ENCODE measurements at places on chromosomes 13 and 19.

DNA sequence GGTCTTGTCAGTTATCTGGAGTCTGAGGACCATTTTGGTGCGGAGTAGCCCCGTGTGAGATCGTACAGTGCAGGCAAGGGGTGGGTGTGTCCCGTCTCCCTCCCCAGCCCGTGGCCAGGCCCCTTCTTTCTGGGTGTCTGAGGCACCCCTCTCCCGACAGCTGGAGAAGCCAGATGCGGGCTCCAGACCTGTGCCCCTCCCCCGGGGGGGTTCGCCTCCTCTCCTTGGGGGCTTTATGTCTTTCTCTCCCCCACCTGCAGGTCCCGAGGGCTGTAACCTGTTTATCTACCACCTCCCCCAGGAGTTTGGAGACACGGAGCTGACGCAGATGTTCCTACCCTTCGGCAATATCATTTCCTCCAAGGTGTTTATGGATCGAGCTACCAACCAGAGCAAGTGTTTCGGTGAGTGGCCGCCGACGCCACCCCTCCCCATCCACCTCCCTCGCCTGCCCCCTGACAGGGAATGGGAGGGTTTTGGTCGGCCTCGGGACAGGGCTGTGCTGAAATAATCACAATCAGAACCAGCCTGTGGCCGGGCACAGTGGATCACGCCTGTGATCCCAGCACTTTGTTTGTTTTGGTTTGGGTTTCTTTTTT is 65.6 kb downstream of the CELF5 start:
- no peak for DNase-seq

- no peak for DNase-seq
Measured at GRCh38 chr13:79525064-79525857, 44.3 kb downstream of the NDFIP2 start.

DNA sequence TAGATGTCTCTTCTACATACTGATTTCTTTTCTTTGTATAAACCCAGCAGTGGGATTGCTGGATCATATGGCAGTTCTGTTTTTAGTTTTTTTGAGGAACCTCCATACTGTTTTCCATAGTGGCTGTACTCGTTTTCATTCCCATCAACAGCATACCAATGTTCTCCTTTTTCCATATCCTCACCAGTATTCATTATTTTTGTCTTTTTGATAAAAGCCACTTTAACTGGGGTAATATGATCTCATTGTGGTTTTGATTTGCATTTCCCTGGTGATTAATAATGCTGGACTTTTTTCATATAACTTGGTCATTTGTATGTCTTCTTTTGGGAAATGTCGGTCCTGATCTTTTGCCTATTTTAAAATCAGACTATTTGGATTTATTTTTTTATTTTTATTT is 108.5 kb downstream of the PAN3 start:
- no peak for DNase-seq

DNA sequence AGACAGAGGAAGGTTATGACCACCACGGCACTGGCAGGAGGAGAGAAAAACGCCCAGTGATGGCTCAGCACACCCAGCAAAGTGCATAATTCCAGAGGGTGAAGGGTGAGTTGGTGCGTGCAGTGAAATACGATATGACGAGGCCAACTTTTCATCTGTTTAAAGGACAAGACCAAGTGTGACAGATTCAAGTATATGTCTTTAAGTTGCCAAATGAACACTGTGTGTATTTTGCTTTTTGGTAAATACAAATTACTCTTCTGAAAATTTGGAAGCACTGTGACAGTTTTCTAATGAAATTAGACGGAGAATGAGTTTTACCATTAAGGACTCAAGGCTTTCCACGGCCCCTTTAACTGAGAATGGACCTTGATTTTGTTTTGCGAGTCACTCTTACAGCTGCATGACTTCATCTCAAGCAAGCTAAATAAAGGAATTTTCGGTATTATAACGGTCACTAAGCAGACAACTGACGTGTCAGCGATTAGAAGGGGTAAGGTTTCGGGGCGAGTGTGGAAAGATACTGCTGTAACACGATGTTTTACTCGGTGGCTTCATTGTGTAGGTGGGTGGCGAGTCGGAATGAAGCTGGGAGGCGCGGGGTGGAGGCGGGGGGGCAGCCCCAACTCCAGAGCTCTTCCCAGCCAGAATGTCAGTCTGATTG is 22.8 kb downstream of the COL4A2 start:
- DNase-seq, result no peak

GRCh38 chr19:30062907-30063649 is 121.0 kb downstream of the URI1 start:
- no peak for DNase-seq

DNA sequence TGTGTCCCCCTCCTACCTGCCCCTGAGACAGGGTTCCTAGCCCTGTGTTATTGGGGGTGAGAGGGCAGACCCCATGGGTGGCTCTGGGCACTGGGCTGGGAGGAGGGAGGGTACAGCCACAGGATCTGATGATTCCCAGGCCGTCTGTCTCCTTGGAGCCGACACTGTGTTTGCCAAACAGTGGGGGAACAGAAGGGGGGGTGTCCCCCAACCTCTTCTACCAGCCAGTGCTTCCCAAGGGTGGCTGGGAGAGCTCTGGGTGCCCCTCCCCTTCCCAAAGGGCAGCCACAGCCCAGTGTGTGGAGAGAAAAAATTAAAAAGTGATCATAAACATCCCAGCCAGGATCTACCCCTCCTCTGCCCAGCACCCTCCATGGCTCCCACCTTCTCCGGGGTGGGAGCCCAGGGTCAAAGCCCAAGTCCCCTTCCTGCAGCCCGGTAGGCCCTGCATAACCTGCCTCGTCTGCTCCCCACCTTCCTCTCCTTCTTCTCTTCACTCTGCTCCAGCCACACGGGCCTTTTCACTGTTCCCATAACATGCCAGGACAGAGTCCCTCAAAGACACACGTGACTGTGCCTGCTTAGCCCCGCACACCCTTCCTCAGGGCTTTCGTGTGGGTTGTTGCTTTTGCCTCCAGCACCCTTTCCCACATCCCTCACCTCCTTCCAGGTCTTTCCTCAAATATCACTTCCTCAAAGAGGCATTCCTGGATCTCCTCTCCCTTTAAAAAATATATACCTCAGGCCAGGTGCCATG is 1.4 kb upstream of the PLIN4 start:
- DNase-seq, result no peak

- no peak for DNase-seq
Measured at GRCh38 chr19:19475015-19475765, 40.2 kb downstream of the TSSK6 start.

DNA sequence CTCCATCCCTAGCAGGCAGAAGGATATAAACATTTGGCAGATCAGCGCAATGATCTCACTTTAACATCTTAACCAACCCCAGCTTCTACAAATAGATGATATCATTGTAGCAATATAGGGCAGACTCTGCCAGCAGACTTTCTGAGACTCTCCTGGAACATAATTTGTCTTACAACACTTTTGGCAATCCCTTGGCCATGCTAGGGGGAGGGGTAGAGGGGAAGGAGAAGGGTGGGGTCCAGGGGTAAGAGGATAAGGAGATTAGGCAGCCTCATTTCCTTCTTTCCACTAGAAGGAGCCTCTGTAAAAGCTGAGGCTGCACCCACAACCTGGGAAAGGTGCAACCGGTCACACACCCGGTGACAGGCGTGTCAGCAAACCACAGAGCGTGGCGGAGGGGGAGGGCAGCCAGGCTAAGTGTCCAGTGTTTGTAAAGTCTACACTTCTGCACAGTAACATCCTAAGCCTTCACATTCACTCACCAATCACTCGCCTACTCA is 8.7 kb upstream of the UBAC2 start:
- no peak for DNase-seq

- no peak for DNase-seq
Measured at GRCh38 chr19:18590273-18591272, 2.0 kb downstream of the REX1BD start.

DNA sequence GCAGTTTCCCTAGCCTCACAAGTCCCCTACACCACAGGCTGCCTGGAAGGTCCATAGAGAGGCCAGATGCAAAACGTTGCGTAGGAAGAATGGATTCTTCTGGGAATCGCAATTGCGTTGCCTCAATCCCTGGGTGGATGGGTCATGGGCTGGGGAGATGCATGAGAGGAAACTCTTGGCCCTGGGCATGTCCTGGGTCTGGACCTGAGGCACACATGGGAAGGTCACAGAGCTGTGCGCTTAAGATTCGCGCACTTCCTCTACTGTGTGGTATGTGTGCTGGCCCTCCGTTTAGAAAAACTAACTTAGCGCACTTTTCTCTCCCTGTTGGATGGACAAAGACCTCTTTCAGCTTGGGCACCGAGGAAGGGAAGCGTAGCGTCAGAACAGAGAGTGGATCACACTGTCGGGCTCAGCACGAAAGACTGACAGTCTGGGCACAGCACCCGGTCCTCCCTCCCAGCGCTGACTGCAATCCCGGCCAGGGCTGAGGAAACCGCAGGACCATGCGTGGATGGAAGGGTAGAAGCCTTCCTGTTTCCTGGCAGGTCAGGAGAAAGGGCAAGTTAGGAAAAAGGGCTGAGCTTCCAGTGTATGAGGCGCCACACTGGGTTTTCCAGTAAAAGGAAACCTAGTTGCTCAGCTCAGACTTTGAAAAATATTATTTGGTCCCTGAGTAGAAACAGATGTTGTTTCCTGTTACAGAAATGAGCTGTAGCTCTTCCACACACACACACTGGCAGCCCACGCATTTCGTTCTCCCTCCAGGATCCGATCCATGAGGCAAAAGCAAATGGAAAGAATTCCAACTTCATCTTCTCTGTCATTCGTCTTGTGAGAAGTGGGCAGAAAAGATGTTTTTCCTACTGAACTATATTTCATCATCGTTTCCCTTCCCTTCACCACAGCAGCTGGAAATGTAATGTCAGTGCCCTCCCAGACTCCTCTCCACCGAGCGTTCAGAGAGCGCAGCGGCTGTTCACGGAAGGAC is 86.0 kb downstream of the ING1 start:
- DNase-seq, result no peak

DNA sequence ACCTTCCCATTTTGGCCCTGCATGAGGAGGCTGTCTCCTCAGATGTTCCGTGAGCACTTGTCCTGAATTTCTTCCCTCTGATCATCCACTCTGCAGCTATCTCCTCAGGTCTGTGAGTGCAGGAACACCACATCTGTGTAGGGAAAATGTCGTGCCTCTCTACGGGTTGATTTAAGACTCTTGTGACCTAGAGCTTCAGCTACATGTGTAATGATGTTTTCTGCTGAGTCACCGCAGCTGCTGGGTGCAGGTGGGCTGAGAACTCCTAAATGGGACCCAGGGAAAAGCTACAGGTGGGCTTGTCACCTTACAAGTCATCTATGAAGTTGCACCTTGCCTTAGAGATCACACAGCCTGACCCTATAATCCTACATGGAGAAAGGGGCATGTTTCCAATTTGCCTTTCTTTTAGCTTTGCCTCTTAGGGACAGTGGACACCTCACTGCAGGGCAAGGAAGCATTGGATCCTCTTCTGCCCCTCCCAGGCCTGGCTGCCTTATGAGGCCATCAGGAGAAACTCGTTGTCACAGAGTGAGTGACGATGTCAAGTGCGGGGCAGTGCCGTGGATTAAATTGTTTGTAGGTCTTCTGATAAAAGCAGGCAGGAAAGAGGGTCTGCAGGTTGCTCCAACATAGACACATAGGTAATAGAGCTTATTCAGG is 122.3 kb downstream of the DNAJC15 start:
- no peak for DNase-seq

GRCh38 chr13:65535370-65535769 is 1694.8 kb downstream of the PCDH9 start:
- DNase-seq, result no peak

- DNase-seq, result peak; percentile 57
Measured at GRCh38 chr13:30464496-30465342, 1.0 kb downstream of the HMGB1 start.

GRCh38 chr13:57635541-57636085 is 4.1 kb downstream of the PCDH17 start:
- DNase-seq, result no peak

DNA sequence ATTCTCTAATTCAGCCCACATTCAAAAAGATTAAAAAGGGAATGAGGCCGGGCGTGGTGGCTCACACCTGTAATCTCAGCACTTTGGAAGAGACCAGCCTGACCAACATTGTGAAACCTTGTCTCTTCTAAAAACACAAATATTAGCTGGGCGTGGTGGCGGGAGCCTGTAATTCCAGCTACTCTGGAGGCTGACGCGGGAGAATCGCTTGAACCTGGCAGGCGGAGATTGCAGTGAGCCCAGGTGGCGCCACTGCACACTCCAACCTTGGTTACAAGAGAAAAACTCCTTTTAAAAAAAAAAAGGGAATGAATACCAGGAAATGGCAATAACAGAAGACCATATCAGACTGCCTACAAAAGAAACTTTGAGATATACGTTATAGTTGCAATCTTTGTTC is 1244.5 kb downstream of the PCDH9 start:
- no peak for DNase-seq

DNA sequence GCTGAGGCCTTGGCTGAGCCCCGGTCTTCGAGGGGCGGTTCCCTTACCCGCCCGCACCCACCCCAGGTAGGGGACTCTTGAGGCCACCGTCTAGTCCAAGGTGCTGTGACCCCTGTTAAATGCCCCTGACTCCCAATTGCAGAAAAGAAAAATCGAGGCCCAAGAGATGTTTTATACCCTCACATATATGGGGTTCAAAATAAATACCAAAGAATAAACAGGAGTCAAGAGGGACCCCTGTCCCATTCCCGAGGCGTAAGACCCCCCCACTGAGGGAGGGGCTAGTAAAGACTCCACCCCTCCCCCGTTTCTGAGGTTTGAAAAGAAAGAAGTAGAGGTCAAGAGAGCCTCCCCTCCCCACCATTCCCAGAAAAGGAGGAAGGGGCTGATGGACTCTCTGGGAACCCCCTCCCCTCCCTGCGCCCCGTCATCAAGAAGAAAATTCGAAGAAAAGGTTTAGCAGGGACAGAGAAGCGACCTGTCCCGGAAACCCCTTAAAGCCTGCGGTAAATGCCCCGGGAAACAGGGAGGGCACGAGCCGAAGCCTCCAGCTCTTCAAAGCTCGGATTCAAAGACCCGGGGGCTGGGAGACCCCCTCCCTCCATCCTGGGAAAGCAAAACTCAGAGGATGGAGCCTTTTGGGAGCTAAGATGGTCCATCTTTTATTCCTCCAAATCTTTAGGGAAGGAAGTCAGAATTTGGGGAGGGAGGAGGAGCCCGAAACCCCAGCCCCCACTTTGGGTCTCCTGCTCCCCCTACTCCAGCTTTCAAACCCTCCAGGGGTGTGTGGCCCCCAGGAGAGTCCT is 755 bp upstream of the RAB3A start:
- no peak for DNase-seq

DNA sequence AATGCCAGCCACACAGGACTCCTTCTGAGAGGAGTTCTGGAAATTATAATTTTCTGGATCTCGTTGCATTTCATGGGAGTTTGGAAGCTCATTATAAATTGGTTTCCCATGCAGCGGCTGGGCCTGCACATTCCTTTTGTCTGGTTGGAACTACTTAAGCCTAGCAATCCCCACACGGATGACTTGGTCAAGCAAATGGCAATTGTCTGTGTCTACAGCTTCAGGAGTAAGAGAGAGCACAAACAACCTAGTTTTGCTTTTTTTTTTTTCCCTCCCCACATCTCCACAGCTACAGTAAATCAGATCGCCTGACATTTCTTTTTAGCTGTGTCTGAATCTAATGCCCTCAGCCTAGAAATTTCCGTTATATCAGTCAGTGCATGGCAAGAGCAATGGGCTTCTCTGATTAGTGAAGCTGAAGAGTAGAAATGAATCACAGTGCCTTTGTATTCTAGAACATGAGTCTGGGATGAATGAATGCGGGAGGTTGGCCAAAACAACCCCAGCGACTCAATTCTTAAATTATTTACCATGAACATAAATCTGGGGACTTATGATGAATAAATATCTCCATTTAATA is 15.1 kb downstream of the PCDH8 start:
- DNase-seq, result no peak
